ENCODE measurements at places on chromosomes 12 and 14.

GRCh38 chr12:103469719-103470118 is 26.0 kb downstream of the C12orf42 start:
- DNase-seq = no peak

DNA sequence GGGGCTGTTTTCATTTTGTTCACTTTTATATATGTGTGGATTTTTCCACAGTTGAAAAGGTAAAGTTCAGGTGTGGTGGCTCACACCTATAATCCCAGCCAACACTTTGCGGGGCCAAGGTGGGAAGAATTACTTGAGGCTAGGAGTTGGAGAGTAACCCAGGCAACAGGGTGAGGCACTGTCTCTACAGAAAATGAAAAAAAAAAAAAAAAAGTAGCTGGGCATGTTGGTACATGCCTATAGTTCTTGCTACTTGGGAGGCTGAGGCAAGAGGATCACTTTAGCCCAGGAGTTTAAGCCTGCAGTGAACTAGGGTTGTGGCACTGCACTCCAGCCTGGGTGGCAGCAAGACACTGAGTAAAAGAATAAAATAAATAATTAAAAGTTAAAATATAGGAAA is 326.5 kb downstream of the NAV3 start:
- no peak for DNase-seq

GRCh38 chr14:30698463-30698862 is 76.3 kb downstream of the SCFD1 start:
- DNase-seq = no peak

DNA sequence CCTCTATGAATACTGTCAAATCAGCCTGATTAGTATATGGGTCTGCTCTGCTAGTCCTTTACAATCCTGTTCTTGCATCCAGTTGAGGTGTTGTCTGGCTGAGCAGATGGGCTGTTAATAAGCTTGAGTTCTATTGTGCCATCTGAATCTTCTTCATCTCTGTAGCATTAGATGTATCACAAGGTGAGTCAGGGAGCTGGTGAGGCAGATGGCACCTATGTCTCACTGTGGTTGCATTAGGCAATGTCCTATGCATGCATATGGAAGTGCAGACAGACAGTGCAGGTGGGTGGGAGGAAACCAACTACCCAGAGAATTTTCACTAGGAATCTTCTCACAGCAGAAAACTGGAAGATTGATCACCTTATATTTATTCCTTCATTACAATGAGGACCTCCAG is 165.7 kb upstream of the STXBP6 start:
- no peak for DNase-seq

GRCh38 chr14:69651664-69652063 is 40.3 kb downstream of the SUSD6 start:
- DNase-seq = no peak

GRCh38 chr12:64723630-64724029 is 35.6 kb downstream of the GNS start:
- DNase-seq = no peak

Data from NCI-H460 (cell line).